ENCODE measurements at places on chromosomes 11 and 22.

GRCh38 chr11:33525789-33526188 lies 174.8 kb downstream of the C11orf91 start:
- no peak for DNase-seq

- no peak for DNase-seq
Measured at GRCh38 chr22:33666279-33666960, 253.9 kb downstream of the LARGE1 start.

GRCh38 chr22:49992921-49993648 lies 19.5 kb downstream of the IL17REL start:
- DNase-seq: no peak

GRCh38 chr11:114193730-114194679 lies 102.2 kb upstream of the NNMT start:
- no peak for DNase-seq

- no peak for DNase-seq
Measured at GRCh38 chr22:38125751-38126201, 15.3 kb upstream of the BAIAP2L2 start.

- no peak for DNase-seq
Measured at GRCh38 chr11:88301488-88302140, 35.9 kb downstream of the CTSC start.

GRCh38 chr11:132993991-132994502 lies 538.3 kb downstream of the OPCML start:
- DNase-seq: no peak

- no peak for DNase-seq
Measured at GRCh38 chr11:1460986-1461825, 25.4 kb downstream of the MOB2 start.

- DNase-seq: no peak
Measured at GRCh38 chr11:2825261-2825888, 60.2 kb downstream of the CDKN1C start.

- no peak for DNase-seq
Measured at GRCh38 chr11:85867751-85868150, 12.6 kb downstream of the CCDC83 start.

- DNase-seq: no peak
Measured at GRCh38 chr11:57458060-57458409, 2.3 kb upstream of the RTN4RL2 start.

- DNase-seq: no peak
Measured at GRCh38 chr11:82826526-82826925, 73.7 kb downstream of the PRCP start.

DNA sequence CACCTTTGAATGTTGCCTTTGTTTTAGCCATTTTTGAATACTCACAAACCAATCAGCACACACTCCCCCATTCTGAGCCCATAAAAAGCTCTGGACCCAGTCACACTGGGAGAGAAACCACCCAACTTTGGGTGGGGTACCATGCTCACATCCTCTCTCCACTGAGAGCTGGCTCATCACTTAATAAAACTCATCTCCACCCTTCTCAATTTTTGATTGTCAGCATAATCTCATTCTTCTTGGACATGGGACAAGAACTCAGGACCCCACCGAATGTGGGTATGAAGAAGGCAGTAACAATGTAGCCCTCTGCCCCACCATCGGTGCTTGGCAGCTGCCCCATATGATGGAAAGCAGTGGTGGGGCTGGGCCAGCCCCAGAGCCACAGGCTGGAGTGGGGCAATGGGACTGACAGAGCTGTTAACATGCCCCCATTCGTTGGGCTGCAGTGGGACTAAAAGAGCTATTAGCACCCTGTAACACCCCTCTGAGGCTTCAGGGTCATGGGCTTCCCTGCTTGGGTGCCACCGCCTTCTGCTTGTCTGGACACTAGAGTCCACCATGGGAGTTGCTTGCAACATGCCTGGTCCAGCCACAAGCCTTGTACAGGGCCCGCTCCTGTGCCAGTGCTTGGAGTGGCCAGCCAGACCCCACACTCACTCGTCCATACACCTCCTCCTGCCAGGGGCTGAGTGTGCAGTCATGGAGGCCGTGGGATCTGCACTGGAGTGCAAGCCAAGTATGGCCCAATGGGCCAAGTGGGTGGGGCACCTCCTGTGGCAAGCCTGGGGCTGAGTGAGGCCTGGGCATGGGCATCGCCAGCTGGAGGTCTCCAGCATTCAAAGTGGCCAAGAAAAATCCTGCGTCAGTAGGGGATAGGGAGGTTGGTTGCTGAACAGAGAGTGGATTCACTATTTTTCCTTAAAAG lies 471.1 kb downstream of the TBC1D22A start:
- no peak for DNase-seq

DNA sequence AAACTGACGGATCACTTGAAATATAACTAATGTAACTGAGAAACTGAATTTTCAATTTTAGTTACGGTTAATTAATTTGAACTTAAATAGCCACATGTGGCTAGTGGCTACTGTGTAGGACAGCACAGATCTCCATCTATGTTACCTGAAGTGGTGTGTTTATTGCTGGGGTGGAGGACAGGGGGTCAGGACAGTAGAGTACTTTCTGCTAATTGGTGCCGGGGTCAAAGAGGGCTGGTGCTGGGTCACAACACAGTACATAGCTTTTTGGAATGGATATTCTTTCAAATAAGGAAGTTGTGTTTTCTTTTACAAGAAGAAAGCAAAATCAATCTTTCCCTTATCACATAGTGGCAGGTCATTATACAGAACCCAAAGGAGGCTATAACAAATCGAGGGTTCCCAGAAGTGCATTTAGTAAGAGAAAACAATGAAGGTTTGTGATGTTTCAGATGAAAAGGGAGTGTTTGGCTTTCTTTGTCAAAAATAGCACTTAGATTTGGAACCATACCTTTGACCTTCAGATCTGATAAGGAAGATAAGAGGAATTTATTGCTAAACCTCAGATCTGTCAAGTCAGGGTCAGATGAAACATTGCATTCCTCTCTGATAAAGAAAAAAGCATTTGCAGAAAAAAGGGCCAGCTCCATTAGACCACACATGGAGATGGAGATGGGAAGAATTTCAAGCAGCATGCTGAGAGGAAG lies 384.5 kb downstream of the AASDHPPT start:
- DNase-seq: no peak

GRCh38 chr11:44029507-44029845 lies 18.3 kb upstream of the ACCSL start:
- DNase-seq: no peak

GRCh38 chr11:67277231-67277961 lies 11.1 kb downstream of the GRK2 start:
- DNase-seq: peak; percentile 80

DNA sequence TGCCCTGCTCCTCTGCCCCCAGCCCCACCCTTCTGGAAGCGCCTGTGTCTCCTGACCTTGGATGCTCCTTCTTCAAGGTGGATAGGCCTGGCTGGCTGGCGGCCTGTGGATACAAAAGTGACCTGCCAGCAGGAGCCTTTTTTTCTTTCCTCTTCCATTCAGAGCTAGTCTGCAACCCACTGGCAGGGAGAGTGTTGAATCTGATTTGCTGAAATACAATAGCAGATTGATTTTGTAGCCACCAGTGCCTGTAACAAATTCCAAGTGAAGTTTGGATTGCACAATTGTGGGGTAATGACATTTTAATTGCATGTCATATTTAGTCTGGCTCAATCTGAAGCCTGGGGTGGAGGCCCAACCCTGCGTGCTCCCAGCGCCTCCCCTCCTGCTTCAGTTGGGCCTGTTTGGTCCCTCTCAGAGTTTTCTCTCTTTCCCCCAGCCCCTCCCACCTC lies 97.2 kb downstream of the GRIK4 start:
- DNase-seq: no peak

DNA sequence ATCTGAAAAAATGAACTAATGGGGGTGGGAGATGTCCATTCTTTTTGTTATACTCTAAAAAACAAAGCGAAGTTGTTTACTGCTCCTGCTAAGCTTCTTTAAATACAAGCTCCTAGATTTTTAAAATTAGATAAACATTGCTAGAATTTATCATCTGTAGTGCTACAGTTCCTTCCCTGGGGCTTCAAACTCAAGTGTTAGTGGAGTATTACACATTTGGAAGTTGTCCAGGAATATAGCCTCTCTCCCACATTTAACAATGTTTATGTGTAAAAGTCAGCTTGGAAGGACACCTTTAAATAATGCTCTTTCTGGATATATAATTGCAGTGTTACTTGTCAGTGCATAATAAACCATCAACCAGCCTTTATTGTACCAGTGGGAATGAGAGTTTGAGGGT lies 155.5 kb downstream of the SPON1 start:
- DNase-seq: no peak

GRCh38 chr11:71996946-71997345 lies 1.8 kb upstream of the IL18BP start:
- no peak for DNase-seq

- no peak for DNase-seq
Measured at GRCh38 chr11:2684581-2684980, 15.2 kb downstream of the KCNQ1OT1 start.

GRCh38 chr22:37282385-37282677 lies at the start of gene CYTH4:
TSS of gene CYTH4 (plus strand) at chr22:37282508. CDS start at chr22:37282570, 62 bp downstream.
- DNase-seq: peak; percentile 70

GRCh38 chr11:113817162-113817561 lies 37.6 kb downstream of the CLDN25 start:
- no peak for DNase-seq

- DNase-seq: no peak
Measured at GRCh38 chr11:120931057-120931779, 92.7 kb upstream of the TBCEL start.
